ENCODE measurements at places on chromosomes 1 and 21.

- DNase-seq = no peak
These were observed 89.6 kb downstream of the C1orf94 start for GRCh38 chr1:34266127-34266951.

GRCh38 chr21:29017639-29018237 lies 1.4 kb downstream of the RWDD2B start:
- no peak for DNase-seq

DNA sequence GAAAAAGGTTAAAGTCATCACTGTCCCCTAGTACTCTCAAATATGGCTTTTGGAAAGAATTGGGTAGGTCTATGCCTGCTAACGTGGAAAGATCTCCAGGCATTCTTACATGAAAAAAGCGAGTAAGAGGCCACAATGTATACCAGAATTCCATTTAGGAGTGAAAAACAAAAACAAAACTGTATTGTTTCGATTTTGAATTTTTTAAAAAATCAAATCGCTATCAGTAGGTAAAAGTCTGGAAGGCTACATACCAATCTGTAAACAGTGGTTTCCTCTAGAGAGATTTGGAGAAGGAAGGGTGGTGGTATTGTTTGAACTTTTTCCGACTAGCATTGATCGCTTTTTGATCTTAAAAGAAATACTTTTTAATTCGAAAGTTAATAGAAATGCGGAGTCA lies 55.9 kb downstream of the RRAGC start:
- DNase-seq = no peak

DNA sequence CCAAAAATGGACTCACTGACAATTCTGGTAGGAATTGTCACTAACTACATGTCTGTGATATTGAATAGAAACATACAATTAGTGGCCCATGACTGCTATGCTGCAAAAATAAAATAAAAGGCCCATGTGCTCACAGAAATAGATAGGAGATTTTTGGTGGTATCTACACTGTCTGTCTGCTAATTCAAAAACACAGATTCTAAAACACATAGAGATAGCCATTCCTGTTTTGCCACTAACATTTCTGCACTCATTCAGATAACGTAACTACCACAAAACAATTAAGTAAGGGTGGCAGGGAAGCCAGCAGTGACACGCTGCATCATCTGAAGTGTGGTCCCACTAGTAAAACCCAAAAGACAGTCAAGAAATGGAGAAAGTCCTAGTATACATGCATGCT lies 202.2 kb upstream of the NFIA start:
- DNase-seq = no peak

Data from NCI-H187 (cell line).